Activated naive CD8-positive, alpha-beta T cell treated with anti-CD3 and anti-CD28 coated beads, Interleukin-2, amount 10 ng/mL, durations not matched to agents 7 days and 5 days (primary cell): ENCODE measurements at places on chromosomes 16 and 17. TPM values are rescaled to one million over a fixed set of nuclear protein-coding genes. Genes with fewer than 3 reads are reported as not detected.

The AGRP gene
- not detected for total RNA-seq

The SDF2 gene
- 47.3 TPM for total RNA-seq

The UBE2I gene
- 211 TPM for total RNA-seq

The TSPOAP1 gene
- total RNA-seq: 77.7 TPM

The ADAD2 gene
- not detected for total RNA-seq

The STH gene
- total RNA-seq: not detected

The CDRT15L2 gene
- not detected for total RNA-seq

The RNF151 gene
- not detected for total RNA-seq

The PRCD gene
- 1.1 TPM for total RNA-seq

The P3H4 gene
- total RNA-seq: 3.7 TPM

The DNAI2 gene
- 1.6 TPM for total RNA-seq

The NLRC3 gene
- total RNA-seq: 97.4 TPM

The PRSS8 gene
- not detected for total RNA-seq

The KRT40 gene
- not detected for total RNA-seq

The USP6 gene
- total RNA-seq: 0.11 TPM

The TBC1D3H gene
- total RNA-seq: not detected

The KRTAP4-11 gene
- total RNA-seq: not detected

The C17orf100 gene
- total RNA-seq: 2.0 TPM

The RNF222 gene
- total RNA-seq: 0.30 TPM

The PRKCB gene
- 120 TPM for total RNA-seq

The BCAS3 gene
- 21.6 TPM for total RNA-seq

The CTRL gene
- total RNA-seq: 7.2 TPM

The CRYBA1 gene
- not detected for total RNA-seq
